Activated naive CD4-positive, alpha-beta T cell treated with anti-CD3 and anti-CD28 coated beads for 36 hours (primary cell): ENCODE measurements at places on chromosomes 2 and 18. TPM values are rescaled to one million over a fixed set of nuclear protein-coding genes. Genes with fewer than 3 reads are reported as not detected.

DNA sequence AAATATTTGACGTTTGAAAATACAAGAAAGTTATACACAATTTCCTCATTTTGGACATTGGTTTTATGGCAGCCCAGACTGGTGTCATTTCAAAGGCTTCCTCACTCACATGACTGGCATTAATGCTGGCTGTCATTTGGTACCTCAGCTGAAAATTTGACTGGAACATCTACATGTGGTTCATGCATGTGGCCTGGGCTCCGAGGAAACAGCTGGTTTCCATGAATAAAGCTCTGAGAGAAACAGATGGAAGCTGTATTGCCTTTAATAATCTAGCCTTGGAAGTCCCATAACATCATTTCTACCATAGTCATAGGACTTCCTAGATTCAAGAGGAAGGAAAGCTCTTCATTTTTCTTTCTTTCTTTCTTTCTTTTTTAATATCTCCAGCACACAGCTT lies 42.9 kb upstream of the RIT2 start:
- no peak for DNase-seq

DNA sequence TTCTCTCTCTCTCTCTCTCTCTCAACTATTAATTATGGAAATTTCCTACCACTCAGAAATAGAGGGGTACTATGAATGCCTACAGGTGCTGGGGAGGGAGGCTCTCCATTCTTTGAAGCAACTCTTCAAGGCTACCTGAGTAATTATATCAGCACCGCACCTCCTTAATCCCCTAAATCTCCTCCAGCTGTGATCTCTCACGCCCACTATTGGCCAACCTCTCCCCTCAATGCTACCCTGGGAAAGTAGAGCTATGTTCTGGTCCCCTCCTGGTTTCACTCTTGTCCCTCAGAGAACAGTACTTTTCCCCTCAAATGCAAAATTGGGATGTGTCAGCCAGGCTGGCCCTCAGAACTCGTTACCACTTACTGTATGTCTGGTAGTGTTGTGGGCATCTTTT lies 1.6 kb downstream of the MOCOS start:
- DNase-seq, result no peak

DNA sequence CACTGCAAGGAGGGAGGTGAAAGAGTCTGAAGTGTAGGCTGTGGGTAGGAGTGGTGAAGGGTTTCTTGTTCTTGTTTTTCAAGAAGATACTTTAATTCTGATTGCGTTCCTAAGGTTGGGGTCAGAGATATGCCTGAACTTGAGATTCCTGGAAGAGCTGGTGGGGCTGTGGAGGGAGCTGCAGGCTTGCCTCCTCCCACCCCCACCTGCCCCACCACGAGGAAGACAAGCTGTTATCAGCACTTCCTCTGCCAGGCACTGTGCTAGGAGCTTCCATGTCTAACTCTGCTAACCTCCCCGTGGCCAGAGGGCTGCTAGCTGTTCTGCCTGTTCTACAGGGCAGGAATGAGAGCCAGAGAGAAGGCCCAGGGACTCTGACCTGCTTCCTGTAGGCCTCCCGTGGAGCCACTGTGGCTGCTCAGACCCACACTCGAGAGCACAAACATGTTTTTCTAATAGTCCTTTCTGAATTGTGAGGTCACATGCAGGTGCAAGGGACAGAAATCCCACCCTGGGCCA lies 13.7 kb downstream of the ANKRD23 start:
- DNase-seq, result no peak

- no peak for DNase-seq
These were observed 230.1 kb downstream of the LRRTM1 start for GRCh38 chr2:80074321-80075070.

DNA sequence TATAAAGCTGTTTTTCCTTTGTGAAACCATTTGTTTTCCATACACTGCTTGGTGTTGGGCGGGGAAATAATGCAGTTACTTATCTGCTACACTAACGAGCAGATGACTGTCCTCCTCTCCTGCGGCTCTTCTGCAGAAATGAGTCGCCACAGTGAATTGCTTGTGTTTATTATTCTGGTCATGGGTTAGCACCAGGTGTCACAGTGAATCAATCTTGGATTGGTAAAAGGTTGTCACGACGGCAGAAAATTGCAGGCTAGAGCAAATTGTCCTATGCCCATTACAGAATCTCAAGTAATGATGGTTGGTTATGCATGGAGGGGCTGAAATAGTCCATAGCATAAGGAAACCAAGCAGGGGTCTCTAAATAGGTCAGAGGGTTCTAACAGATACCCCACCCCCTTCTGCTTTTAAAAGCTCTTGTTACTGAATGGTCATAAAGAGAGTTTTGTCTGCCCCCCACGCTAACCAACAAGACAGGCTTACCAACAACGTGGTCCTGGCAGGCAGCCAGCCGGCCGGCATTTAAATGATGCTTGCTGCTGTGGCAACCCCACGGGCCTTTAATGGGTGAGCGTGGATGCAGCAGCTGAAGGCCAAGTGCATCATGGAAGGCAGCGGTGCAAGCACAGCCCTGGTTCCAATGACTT lies 29.5 kb downstream of the RAB31 start:
- DNase-seq, result no peak

- no peak for DNase-seq
These were observed 108.9 kb downstream of the MGAT5 start for GRCh38 chr2:134362740-134363139.

DNA sequence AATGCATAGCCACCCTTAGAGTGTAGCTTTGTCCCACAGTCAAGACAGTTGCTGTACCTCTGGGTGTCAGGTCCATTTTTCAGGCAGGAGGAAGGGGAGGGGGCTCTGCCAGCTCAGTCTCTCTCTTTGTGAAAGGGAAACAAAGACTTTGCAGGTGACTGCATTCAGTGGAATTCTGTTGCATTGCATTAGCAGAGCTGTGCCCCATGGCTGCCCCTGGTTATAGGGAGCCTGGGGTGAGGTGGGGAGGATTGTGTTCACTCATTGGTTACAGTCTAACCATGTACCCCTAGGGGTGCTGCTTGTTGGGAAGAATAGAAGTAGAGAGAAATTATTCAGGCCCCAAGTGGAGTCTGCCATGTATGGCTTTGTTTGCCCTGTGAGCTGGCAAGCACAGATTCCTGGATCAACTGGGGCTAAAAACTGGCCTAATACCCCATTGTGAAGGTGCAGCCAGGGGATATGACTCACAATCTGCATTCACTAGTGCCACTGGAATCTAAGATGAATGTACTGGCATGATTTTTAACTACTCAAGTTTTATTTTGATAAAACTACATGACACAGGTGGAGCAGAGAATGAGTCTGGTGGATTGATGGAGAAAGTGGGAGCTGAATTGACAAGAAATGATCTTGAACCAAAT lies 118.4 kb downstream of the SH3BP4 start:
- no peak for DNase-seq

DNA sequence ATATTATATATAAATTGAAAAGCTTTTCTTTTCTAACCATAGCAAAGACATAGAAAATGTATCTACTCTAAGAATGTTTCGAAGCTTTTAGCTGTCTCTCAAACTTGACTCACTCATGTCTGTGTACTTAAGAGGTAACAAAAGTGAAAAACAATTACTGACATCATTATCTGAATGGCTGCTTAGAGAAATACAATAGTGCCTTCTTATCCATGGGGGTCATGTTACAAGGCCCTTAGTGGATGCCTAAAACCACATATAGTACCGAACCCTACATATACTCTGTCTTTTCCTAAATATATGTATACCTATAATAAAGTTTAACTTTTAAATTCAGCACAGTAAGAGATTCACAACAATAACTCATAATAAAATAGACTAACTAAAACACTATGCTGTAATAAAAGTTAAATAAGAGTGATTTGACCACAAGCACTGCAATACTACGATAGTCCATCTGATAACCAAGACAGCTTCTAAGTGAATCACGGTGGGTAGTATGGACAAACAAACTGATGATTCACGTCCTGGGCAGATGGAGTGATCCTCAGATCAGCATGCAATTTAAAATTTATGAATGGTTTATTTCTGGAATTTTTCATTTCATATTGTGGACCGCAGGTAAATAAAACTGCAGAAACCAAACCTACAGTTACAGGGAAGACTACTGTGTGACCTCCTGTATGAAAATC lies 246.2 kb downstream of the XIRP2 start:
- no peak for DNase-seq

DNA sequence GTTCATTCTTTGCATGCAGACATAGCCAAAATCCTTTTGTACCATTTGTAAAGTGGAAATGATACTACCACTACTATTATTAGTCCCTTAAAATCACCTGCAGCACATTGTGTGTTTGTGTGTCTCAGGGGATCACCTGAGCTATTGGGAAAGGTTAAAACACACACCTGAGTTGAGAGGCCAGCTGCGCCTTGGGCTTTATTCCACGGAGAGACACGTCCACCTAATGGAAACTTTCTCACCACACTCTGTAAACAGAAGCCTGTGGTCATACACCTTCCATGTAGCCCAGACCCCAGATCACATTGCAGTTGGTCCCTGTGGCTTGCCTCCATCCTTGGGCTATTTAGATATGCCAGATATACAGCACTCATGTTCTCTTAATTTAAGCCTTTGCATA lies 81.8 kb upstream of the SH3BP4 start:
- no peak for DNase-seq

DNA sequence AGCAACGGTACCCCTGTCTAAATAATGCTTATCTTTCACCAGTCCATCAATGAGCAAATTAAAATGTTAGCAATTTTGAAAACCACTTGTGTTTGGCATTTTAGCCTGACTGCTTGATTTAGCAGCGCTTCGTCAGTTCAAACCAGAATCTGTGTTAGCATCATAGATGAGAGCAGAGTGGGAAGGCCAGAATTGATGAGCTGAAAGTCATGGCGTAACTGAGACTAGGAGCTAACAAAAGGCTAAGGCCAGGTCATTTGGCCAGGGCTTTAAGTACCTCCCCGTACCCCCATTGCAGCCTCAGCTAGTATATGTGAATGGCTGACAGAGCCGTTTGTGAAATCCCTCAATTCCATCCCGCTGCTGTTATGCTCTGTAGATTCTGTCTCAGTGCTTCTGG lies 16.0 kb downstream of the APCDD1 start:
- DNase-seq, result no peak

DNA sequence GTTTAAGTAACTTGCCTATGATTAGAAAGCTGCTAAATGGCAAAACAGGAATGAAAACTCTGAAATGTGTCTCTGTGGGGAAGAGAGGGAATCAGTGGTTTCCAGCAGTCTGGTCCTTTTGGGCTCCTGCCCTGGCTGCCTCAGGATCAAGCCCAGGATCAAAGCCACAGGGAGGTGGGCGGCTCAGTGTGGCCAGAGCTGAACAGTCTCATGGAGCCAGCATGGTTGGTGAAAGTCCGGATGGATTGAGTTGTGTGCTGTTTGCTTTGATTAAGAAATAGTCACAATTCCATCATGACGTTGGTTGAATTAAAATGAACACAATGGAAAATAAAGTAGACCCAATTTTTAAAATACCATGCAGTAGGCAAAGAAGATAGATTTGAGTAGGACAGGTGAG lies 344.2 kb downstream of the LPIN1 start:
- DNase-seq, result no peak

ACTG2 gene
- total RNA-seq, result not detected

DPP10 gene
- not detected for total RNA-seq

PJVK gene
- 2.0 TPM for total RNA-seq

RGPD4 gene
- total RNA-seq, result 0.19 TPM
